ENCODE measurements at places on chromosomes 3 and 15. TPM values are rescaled to one million over a fixed set of nuclear protein-coding genes. Genes with fewer than 3 reads are reported as not detected.

DNA sequence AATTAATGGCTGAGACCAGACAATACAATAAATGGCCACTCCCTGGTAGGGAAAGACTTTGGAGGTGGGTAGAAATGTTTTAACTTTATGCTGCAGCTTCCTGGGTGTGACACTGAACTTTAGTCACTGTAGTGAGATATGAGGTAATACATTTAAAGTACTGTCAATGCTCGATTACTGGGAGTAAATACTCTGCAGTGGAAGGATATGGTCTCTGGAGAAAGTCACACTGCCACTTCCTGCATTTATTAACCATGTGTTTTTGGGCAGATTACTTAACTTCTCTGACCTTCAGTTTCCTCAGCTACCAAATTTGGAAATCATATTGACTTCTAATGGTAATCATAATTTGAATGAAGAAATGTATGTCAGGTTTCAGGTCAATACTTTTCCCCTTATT, 317.1 kb upstream of the TGFBR2 start:
- no peak for DNase-seq

DNA sequence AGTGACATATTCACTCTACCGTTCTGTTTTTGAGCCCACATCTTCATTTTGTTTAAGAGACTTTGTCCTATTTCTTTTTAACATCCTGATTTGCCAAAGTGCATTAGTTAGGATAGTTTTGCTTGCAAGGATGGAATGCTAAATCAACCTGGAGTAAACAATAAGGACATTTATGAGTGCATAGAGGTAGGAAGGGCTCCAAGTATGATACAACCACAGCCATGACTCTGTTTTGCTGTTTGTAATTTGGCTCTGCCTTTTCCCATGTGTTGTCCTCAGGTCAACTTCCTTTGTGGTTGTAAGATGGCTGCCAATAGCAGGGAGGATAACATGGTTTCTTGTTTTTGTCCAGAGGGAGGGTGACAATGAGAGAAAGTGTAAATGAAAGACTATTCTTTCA, 66.4 kb upstream of the GOLIM4 start:
- DNase-seq, result no peak

DNA sequence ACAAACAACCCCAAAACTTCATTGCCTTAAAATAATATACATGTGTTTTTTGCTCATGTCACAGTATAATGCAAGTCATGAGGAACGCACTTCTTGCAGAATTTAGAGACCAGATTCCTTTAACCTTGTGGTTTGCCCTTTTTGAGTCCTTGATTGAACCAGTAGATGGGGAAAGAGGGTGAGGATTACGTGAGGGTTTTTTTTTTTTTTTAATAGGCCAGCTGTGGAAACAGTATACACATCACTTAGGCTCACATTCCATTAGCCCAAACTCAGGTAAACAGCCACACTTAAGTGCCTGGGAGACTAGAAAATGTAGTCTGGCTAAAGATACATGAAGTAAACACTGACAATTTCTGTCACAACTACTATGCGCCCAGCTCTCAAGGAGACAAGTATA, 114.9 kb upstream of the MLF1 start:
- no peak for DNase-seq

GRCh38 chr15:65772930-65773329, 19.2 kb downstream of the DENND4A start:
- DNase-seq, result no peak

- DNase-seq, result no peak
Observed at GRCh38 chr15:58453931-58454793, 22.4 kb downstream of the LIPC start.

- no peak for DNase-seq
Observed at GRCh38 chr3:37812499-37812896, 49.2 kb upstream of the CTDSPL start.

GRCh38 chr3:177236704-177237103, 39.4 kb upstream of the TBL1XR1 start:
- DNase-seq, result no peak

DNA sequence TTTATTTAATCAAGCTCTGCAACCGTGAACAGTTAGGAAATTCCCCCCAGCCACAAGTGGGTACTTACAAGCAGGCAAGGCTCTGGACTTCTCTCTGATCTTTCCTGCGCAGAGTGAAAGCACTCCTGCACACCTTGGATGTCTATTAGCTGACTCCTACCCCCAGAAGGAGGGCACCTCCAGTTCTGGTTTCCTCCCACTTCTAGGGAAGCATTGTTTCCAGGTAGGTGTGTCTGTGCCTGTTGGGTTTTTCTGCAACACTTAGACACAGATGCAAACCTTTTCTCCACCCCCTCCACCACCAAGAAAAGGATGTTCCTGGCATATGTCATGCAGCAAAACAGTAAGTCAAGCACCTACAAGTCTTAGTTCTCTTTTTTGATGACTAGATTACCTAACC, at the start of gene ZBED2:
ZBED2 (minus strand) TSS at position 115 of the 400 bp plus-strand sequence. CDS start 1,145 bp downstream, outside the sequence.
- DNase-seq, result no peak

- DNase-seq, result no peak
Observed at GRCh38 chr3:42891042-42891441, 14.9 kb upstream of the ZNF662 start.

- DNase-seq, result no peak
Observed at GRCh38 chr15:46646490-46646889, 1011.7 kb downstream of the SQOR start.

GRCh38 chr3:189276444-189277219, 104.9 kb downstream of the TPRG1 start:
- DNase-seq, result no peak

- no peak for DNase-seq
Observed at GRCh38 chr3:123244128-123244527, 42.4 kb downstream of the SEC22A start.

C15orf39 gene
- total RNA-seq, result 26.8 TPM

ZPLD1 gene
- total RNA-seq, result not detected

DAZL gene
- not detected for total RNA-seq

MAP6D1 gene
- 2.3 TPM for total RNA-seq

SAXO2 gene
- 1.3 TPM for total RNA-seq

AHSG gene
- not detected for total RNA-seq

ENTPD3 gene
- total RNA-seq, result not detected
